NCI-H460 (cell line): ENCODE measurements at places on chromosomes 3 and 15. TPM values are rescaled to one million over a fixed set of nuclear protein-coding genes. Genes with fewer than 3 reads are reported as not detected.

The HGD gene
- total RNA-seq = 1.3 and 2.2 TPM in 2 replicates

The P2RY12 gene
- not detected in 2 replicates for total RNA-seq

The ERICH6 gene
- not detected in 2 replicates for total RNA-seq

The CSPG4 gene
- 0.10 and 0.20 TPM in 2 replicates for total RNA-seq

The KIF15 gene
- total RNA-seq = 14.3 and 17.4 TPM in 2 replicates

The SPESP1 gene
- total RNA-seq = not detected in 2 replicates

The MLH1 gene
- 45.0 and 45.3 TPM in 2 replicates for total RNA-seq

The TLR9 gene
- not detected in 2 replicates for total RNA-seq

The FETUB gene
- total RNA-seq = not detected in 2 replicates

The RLBP1 gene
- not detected in 2 replicates for total RNA-seq

The CCDC54 gene
- total RNA-seq = not detected in 2 replicates

The SEMA7A gene
- 0.12 and 0.20 TPM in 2 replicates for total RNA-seq

The ARGFX gene
- total RNA-seq = not detected in 2 replicates

The ESYT3 gene
- 1.5 and 2.6 TPM in 2 replicates for total RNA-seq

The SHC4 gene
- total RNA-seq = 10.9 and 11.9 TPM in 2 replicates

The COL7A1 gene
- 0.63 and 4.2 TPM in 2 replicates for total RNA-seq

The CD96 gene
- not detected in 2 replicates for total RNA-seq

The PLA2G4E gene
- not detected in 2 replicates for total RNA-seq

The SLC6A11 gene
- total RNA-seq = 0.02 TPM in 1 of 2 replicates, not detected in the other

The ALDH1A2 gene
- not detected in 2 replicates for total RNA-seq

The LMOD3 gene
- total RNA-seq = 0.84 and 1.1 TPM in 2 replicates

The MYO5C gene
- 11.0 and 14.9 TPM in 2 replicates for total RNA-seq

The DZIP3 gene
- total RNA-seq = 5.8 and 6.2 TPM in 2 replicates

The PLCB2 gene
- total RNA-seq = 0.74 and 0.75 TPM in 2 replicates

The KIF9 gene
- 7.0 and 13.1 TPM in 2 replicates for total RNA-seq

The CCK gene
- not detected in 2 replicates for total RNA-seq
